ENCODE measurements at places on chromosomes 16 and 17.

- DNase-seq: no peak
These were observed 888.1 kb downstream of the KCNJ2 start for GRCh38 chr17:71057448-71057847.

GRCh38 chr17:78040440-78041385 lies 82.2 kb downstream of the TNRC6C start:
- DNase-seq: no peak

DNA sequence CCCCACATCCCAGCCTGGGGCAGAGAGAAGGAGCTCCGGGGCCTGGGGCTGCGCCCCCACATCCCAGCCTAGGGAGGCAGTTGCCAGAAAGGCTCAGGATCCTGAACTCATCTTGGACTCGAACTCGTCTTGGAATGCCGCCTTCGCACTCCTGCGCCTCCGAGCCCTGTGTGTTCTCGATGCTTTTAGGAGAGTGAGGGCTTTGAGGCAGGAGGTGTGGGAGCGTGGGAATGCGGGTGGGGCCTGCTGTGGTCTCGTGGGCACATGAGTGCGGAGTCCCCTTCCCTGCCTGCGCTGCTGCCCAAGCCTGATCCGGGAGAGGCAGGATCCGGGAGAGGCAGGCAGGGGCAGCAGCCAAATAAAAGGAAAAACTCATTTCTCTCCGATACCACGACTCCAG lies 1.2 kb downstream of the BHLHA9 start:
- no peak for DNase-seq

- DNase-seq: no peak
These were observed 1151.9 kb upstream of the GOT2 start for GRCh38 chr16:59886021-59886420.

- no peak for DNase-seq
These were observed 50.9 kb downstream of the HELZ start for GRCh38 chr17:67194134-67194533.

GRCh38 chr17:82016875-82017459 lies 5.7 kb downstream of the CENPX start:
- DNase-seq: no peak

DNA sequence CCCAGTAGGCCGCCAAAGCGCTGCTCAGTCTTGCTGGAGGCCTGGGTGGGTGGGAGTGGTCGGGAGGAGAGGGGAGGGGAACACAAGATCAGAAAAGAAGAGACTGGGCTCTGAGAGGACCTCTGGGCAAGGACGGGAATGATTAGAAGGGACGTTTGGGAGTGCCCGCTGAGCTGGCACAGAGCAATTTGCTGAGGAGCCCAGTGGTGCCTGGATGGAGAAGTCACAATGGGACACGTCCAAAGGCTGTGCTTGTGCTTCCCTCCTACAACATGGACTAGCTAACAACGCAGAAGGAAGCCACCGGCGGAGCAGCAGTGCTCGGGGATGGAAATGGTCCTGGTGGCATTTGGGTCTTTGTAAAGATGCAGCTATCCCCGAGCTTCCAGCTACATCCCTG lies 45.6 kb upstream of the CACNG4 start:
- no peak for DNase-seq

All from activated T-helper 1 cell treated with anti-CD3 and anti-CD28 coated beads, Interleukin-2, amount 50 U/mL, for 16 hours (primary cell).